ENCODE measurements at places on chromosomes 5 and 9.
A peak's percentile ranks its signal among the peaks of the same experiment; 100 is the strongest.

DNA sequence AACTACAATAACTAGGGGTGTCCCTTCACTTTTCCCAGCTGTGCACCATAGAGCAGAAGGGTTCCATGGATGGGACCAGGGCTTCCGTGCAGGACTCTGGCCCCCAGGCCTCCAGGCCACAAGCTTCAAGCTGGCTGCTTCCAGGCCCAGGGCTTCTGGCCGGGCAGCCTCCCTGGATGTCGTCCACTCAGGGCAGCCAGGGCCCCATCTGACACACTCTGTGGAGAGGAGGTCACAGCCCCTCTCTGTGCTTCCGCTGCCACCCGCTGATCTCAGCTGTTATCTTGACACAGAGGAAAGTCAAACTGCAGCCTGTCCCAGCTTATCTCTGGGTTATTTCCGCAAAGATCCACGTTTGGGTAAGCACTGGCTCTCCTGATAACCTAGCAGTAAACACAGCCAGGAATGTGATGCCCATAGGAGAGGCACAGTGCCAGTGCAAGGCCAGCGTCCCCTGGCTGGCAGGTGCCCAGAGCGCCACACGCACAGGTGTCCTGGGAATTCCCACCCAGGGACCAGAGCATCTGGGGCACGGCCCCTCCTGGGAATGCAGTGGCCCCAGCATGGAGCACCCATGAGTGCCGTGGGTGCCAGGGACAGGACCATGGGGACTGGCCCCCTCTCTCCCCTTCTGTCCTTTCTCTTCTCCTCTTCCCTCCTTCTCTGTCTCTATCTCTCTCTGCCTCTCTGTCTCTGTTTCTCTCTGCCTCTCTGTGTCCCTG lies 15.6 kb upstream of the SLC6A19 start:
- no peak for DNase-seq

- DNase-seq, result no peak
Measured at GRCh38 chr5:73719632-73720031, 93.6 kb downstream of the ARHGEF28 start.

DNA sequence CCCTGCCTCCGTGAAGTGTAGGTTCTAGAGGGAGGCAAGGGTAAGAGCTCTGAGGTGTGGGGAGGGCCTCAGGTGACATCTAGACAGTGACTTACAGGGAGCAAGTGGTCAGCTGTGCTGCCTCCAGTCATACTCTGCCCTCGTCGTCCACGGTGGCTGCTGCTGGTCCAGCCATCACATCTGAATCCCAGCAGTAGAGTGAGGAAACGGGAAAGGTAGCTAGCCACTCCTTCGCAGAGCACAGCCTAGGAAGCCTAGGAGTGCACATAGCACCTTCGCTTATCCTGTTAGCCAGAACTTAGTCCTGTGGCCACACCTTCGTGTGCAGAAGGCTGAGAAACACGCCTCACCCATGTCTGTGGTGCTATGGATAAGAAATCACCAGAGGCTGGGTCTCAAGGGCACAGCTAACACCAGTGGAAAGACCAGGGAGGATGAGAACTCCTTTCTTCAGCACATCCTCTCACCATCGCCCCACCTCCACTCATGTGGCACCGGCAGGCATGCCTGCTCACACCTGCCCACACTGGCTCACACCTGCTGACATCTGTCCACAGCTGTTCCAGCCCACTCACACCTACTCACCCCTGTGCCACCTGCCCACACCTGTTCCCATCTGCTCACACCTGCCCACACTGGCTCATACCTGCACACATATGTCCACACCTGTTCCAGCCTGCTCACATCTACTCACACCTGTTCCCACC lies 44.5 kb upstream of the SLC6A19 start:
- DNase-seq, result no peak

GRCh38 chr5:163542771-163543170 lies 37.4 kb downstream of the MAT2B start:
- DNase-seq, result no peak

- DNase-seq, result peak; percentile 19
Measured at GRCh38 chr9:72185561-72185960, 36.3 kb downstream of the GDA start.

DNA sequence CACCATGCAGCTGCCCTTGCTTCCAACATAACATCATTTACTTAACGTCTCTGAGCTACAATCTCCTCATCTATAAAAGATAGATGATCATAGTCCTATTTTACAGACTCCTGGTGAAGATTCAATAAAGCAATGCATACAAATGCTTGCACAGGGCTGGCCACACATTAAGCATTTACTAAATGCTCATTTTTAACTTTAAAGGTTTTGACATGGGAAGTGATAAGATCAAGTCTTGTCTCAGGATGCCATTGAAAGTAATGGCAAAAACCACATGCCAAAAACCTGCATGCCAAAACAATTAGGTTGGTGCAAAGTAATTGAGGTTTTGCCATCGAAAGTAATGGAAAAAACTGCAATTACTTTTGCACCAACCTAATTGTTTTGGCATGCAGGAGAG lies 181.2 kb upstream of the ADRA1B start:
- DNase-seq, result no peak

GRCh38 chr9:75149841-75150241 lies 61.5 kb downstream of the OSTF1 start:
- DNase-seq, result no peak

- DNase-seq, result no peak
Measured at GRCh38 chr9:38048316-38048969, 20.6 kb downstream of the SHB start.

All from HT1080 (cell line).